Lower lobe of right lung (tissue), 2 donors: ENCODE measurements at places on chromosomes 11 and 22. TPM values are rescaled to one million over a fixed set of nuclear protein-coding genes. Genes with fewer than 3 reads are reported as not detected.

Gene TSKU
- 16.3 TPM for total RNA-seq

DNA sequence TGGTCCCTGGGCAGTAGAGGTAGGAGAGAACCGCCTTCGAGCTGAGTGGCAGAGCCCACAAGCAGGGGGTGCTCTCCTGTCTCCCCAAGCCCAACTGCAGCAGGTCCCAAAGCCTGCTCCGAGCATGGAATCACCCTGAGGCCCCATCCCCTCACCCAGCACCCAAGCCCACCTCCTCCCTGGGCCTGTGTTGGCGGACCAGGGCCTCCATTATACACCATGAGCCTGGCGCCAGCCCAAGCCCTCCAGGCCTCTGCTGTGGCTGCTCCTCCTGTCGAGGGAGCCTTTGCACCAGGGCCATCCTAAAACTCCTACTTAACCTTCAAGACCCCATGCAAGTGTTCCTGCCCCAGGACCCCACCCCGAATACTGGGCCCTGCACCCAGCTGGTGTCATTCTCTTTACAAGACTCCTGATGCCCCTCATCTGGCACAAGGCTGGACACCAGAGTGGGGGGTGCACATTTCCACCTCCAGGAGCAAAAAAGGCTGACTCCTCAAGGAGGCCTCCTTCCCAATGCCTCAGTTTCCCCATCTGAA, 16.6 kb downstream of the GP1BB start:
- DNase-seq, result no peak

DNA sequence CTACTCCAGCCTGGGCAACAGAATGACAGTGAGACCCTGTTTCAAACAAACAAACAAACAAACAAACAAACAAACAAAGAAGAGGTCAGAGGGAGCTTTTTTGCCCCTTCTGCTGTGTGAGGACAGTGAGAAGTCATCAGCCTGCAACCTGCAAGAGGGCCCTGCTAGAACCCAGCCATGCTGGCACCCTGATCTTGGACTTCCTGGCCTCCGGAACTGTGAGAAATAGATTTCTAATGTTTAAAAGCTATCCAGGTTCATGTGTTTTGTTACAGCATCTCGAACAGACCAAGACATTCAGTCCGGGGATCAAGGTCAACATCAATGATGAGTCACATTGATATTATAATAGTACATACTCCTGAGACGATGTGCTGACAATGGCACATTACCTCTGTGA, 41.4 kb upstream of the GRAMD1B start:
- no peak for DNase-seq

- DNase-seq, result no peak
Observed at GRCh38 chr11:5581014-5581413, 337 bp downstream of the OR52B6 start.

GRCh38 chr11:66686100-66686785, 8.6 kb upstream of the RBM4B start:
- DNase-seq, result no peak

Gene SYT13
- not detected for total RNA-seq
